ENCODE measurements at places on chromosomes 5 and 9.

GRCh38 chr5:175214152-175214551, 229.8 kb downstream of the DRD1 start:
- DNase-seq: no peak

GRCh38 chr5:17374973-17375742, 122.9 kb upstream of the TAF11L2 start:
- no peak for DNase-seq

DNA sequence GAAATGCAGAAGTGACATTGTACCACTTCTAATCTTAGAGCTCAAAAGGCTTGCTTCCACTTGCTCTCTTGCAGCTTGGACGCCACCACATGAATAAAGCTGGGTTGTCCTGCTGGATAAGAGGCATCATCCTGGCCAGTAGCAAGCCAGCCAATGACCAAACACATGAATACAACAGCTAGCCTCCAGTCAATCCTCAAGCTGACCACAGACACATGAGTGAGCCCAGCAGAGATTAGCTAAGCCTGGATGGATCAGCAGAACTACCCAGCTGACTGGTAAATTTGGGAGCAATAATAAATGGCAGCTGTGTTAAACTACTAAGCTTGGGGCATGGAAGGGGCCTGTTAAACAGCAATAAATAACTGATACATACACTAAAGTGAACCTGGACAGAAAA, 121.1 kb upstream of the SLC12A2 start:
- DNase-seq: no peak

DNA sequence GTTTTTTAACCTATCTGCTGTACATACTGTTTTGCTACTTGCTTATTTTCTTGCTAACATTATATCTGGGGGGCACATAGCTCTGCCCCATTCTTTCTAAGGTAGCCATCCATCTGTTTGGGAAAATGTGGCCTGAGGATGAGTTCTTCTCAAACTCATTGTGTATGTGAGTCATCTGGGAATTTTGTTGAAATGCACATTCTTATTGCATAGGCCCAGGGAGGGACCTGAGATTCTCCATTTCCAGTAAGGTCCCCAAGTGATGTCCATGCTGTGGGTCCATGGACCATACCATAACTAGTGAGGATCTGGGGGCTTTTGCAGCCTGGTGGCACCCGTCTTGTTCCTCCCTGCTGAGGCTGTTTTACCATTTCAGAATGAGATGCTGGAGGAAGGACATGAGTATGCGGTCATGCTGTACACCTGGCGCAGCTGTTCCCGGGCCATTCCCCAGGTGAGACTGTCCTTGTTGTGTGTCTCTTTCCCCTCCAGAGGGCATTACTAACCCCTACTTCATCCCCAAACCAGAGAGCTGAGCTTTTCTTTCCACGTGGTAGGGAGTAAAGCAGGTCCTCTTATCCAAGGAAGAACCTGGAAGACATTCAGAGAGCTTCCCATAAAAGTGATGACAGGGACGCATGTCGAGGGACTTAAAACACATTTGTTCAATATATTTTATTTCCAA, 28.6 kb downstream of the CYFIP2 start:
- DNase-seq: no peak

GRCh38 chr9:93079371-93079770, 16.6 kb upstream of the CARD19 start:
- DNase-seq: no peak

DNA sequence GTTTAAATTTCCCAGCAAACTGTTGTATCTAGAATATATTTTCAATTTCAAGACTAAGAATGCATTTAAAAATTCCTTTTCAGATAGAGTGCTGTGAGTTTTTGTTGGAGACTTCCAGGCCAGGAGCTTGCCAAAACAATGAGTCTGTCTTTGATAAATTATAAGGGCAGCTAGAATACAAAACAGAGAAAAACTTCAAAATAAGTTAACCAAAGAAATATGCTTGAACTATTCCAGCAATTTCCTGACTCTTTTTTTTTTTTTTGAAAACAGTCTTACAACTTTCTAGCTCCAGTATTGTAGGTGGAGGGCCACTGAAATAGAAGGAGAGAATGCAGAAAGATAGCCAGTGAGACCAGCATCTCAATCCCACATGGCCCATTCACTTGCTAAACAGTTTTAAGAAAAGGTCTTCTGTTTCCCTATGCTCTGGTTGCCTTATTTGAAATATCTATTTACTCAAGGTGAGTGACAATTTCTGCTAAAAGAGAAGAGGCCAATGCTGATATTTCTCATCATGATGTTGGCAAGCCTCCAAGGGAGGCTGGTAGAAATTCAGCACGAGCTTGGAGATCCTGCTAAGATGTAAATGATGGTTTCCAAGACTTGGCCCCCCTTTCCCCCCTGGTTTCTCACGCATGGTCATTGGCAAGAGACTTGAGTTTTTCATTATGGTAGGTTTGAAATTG, 103.2 kb downstream of the USP20 start:
- no peak for DNase-seq

DNA sequence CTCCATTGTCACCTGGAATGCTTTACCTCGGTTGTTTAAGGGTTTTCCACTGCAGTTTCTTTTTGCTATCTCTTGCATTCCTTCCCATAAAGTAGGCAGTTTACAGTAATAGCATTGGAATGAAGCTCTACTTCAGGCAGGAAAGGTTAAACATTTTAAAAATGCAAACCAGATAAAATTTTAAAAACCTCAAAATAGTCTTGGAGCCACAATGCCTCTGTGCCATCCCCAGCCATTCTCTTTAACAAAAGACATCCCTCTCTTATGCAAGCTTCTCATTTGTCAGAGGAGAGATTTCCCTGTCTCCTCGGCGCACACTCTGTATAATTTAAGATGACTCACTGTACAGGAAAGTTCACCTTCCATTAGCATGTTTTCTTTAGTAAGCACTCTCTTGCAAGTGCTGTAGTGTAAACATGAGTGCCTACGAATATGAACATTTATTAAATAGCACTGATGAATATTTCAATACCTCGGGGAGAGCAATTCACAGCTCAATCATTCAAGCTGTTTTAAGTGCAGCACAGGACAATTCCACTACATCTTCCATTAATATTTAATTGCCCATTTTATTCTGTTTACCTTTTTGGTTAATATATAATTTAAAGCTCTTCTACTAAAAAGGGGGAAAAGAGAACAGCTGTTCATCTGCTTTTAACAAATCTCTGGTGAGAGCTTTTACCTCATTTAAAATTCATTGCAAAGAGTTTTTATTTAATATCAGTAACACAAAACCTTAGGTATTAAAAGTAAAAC, 343.6 kb downstream of the SPATA31D1 start:
- no peak for DNase-seq

- DNase-seq: no peak
These were observed 809 bp downstream of the MCCC2 start for GRCh38 chr5:71587766-71588532.

DNA sequence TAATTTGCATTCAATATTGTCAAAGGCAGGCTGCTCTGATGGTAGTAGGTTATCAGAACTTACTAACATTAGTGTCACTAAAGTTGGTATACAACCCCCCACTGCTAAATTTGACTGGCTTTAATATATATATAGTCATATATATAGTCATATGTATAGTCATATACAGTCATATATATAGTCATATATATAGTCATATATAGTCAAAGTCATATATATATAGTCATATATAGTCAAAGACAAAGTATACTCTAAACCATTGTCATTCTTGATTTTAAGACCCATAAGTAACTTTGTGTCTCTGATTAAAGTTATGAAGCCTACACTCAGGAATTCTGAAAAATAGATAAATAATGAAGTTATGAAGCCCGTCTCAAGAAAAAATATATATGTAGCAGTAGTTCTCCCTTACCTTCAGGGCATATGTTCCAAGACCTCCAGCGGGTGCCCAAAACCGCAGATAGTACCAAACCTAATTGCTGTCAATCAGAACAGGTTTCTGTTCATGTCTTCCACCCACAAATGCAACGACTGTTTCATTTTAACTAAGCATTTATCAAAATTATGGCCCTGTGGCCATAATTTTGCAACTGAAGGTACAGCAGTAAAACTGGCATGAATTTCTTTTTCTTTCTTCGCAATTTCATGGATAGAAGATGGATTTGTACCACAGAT, 40.1 kb downstream of the TRPM6 start:
- DNase-seq: no peak

- no peak for DNase-seq
These were observed 113.8 kb upstream of the ANKRD55 start for GRCh38 chr5:56346741-56347535.

- no peak for DNase-seq
These were observed 66.2 kb downstream of the MVB12B start for GRCh38 chr9:126392662-126393371.

Measured in 8988T (cell line).